ENCODE measurements at places on chromosomes 2 and 18.

GRCh38 chr2:38174646-38175423, 98.9 kb upstream of the CYP1B1 start:
- DNase-seq, result no peak

- DNase-seq, result no peak
Measured at GRCh38 chr2:161676902-161677496, 52.8 kb downstream of the SLC4A10 start.

GRCh38 chr2:238053191-238053776, 7.5 kb upstream of the SCLY start:
- no peak for DNase-seq

DNA sequence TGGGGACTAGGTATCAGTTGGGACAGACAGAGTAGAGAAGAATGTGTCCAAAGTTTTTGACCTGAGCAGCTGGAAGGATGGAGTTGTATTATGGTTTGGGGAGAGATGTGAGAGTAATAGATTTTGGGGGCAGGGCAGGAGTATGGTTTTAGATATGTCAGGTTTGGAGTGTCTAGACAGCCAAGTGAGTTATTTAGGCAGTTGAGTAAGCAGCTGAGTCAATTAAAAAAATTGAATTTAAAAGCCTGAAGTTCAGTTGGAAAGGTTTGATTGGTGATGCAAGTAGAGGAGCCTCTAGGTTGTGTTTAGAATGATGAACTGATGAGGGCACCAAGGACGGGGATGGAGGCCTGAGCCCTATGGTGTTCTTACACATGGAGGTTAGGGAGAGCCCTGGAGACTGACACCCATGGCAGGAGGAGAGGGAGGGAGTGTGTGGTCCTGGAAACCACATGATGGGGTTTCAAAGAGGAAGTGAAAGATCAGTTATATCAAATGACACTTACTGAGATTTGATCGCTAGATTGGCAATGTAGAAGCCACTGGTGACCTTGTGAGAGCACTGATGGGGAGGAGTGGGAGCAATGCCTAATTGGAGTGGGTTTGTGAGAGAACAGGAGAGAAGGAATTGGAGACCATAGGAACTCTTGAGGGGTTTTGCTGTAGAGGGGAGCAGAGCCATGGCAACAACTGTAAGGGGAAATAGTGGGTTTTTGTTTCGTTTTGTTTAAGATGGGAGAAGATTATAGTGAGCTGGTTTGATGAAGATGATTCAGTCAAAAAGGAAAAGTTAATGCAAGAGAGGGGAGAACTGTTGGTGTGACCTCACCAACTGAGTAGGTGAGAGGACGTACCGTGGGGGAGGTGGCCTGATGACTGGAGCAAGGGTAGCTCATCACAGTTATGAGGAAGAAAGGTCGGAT, 10.3 kb downstream of the ITGA6 start:
- DNase-seq, result no peak

DNA sequence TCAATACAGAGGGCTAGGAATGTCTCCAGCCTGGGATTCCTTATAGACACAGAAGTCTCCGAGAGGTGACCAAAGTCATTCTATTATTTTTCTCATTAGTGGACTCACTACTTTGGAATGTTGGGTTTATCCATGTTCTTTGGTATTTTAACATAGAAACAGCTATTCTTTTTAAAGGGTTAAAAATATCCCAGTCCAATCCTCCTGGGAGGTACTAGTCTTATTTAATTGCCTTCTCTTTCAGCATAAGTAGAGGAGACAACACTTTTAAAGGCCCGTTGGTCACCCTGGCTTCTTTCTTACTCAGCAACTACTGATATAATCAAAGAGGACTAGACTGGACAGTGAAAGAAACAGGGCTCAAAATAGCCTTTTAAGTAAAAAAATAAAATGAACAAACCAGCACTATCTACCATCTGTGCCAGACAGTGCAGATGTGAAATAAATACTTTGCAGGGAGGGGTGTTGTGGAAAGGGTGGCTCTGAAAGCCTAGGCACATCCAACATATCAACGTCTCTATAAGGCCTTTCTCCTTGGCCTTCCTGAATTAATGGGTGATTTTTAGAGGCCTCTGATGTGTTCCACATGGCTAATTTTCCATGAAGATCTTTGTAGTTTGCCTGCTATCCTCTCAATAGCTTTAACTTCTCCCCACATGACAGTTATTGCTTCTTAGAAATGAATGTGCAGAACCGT, 334.4 kb upstream of the THUMPD2 start:
- no peak for DNase-seq

- DNase-seq, result no peak
Measured at GRCh38 chr2:138239902-138240491, 261.6 kb upstream of the SPOPL start.

DNA sequence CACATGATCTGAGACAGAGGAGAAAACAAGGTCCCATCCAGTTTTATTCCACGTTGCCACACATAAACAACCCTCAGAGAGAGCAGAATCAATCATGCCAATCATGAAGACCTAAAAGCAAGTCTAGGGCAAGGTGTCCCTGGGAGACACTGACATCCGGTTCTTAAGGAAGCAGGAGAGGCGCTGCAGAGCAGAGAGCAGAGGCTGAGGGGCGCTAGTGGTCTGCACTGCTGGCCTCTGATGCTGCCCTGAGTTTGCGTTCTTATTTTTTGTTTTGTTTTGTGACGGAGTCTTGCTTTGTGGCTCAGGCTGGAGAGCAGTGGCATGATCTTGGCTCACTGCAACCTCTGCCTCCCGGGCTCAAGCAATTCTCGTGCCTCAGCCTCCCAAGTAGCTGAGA, 83.3 kb downstream of the SMIM21 start:
- DNase-seq, result no peak

DNA sequence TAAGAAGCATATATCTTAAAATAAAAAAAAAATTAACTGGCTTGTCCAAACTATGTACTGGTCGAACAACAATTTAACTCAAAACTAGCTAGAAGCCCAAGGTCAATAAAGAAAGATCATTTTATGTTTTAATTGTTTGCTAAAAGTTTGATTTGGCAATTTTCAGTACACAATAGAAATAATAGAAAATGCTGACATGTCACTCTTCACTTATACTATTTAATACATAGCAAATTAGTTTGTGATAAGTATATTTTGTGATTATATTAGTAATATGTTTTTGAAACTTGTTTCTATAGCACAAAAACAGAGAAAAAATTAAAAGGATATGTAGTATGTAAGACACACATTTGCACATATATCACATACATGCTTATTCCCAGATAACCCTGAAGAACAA, 1938.6 kb upstream of the PIK3C3 start:
- no peak for DNase-seq

- no peak for DNase-seq
Measured at GRCh38 chr2:173922760-173923159, 42.4 kb downstream of the SP3 start.

DNA sequence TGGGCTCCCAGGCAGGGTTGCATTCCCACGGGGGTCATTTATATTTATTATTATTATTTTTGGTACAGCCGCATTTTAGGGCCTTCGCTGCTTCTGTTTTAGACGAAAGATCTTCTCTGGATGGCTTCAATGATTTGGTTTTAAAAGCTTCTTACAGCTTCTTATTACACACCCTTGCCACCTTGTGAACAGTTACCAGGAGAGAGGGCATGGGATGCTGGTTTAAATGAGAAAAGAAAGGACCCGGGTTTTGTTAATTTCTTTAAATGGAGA, 1.7 kb downstream of the SH3RF3 start:
- DNase-seq, result no peak

DNA sequence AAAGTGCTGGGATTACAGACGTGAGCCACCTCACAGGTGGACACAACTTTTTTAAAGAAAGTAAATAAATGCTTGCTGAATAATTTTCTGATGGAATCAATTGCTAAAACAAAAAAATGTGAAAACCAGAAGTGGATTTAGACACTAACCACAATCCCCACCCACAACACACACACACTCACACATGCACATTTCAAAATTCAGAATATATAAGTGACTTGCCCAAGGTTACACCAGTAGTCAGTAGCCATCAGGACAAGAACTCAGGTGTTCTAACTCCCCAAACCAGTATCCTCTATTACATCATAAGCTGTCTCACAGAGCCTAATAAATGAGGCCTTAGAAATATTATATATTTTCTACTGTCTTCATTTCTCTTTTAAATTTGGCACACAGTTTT, 1923.6 kb upstream of the PIK3C3 start:
- no peak for DNase-seq

DNA sequence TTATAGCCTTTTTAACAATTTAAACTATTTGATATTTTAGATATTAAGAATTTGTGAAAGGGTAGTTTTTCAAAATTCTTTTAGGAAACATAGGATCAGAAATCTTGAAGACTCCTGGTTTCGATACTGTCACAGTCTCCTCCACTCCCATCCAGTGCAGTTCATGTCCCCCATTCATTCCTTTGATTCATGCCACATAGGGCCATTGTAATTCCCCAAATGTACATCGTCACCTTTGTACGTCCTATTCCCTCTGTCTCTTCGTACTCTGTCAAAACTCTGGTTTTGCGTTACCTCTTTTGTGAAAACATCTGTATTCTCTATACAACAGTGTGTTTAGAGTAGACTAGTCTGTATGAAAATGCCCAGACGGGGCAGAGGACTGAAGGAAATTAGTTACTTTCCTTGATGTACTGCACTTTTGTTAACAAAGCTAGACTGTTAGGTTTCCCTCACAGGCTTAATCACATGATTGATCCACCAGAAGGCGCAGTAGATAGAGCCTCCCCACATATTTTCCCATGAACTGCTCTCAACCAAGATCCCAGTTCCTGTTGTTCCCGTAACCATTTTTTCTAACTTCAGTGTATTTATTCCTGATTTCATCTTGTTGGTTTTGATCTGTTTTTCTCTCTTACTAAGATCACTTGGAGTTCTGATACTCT, 2.5 kb downstream of the MRPL35 start:
- no peak for DNase-seq

DNA sequence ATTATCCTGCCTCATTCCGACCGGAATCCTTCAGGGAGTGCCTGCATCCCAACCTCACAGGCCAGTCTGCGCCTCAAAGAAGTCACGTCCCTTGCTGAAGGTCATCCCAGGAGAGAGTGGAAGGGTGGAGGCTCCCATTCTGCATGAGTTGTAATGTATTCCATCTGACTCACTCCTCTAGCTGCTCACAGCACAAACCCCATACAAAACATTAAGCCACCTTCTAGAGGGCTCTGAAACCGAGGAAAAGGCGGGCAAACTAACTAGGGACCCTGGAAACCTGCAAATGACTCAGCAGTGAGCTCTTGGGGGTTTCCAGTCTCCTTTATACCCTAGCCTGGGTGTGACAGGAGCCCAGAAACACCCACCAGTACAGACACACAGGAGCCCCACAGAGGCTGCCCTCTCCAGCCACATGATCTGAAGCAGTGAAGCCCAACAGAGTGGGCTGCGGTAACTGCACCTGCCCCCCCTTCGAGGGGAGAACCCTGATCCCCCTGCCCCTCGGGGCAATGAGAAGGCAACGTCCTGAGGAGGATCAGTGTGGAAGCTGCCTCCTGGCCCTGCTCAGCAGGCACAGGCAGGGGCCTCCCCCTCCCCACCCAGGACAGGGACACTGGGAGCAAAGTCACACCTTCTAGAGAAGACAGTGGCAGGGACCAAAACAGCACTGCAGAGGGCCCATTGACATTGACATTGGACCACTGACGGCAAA, 69.3 kb upstream of the SNTG2 start:
- no peak for DNase-seq

- no peak for DNase-seq
Measured at GRCh38 chr2:51103205-51103604, 71.3 kb upstream of the NRXN1 start.

- no peak for DNase-seq
Measured at GRCh38 chr2:150403457-150403856, 84.0 kb downstream of the RND3 start.

GRCh38 chr2:110143982-110144381, 28.4 kb upstream of the MALL start:
- no peak for DNase-seq

DNA sequence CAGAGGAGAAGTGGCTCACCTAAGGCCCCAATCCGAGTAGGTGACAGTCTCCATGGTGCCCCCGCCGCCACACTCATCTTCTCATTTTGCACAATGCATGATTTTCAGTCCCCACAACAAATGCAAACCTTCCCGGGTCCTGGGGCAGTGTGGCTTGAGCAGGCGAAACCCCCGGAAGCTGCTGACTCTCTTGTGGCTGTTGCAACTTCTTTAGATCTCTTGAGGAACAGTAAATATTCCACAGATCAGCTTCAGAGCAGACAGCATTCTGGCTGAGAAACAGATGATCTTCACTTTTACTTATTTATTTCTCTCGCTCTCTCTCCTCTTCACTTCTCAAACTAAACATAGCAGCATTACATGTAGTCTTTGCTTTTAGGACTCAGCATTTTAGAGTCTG, 51.9 kb downstream of the ASAP2 start:
- DNase-seq, result no peak

- no peak for DNase-seq
Measured at GRCh38 chr2:179139506-179139905, 89.6 kb upstream of the CCDC141 start.

- no peak for DNase-seq
Measured at GRCh38 chr2:55957142-55957541, 33.6 kb upstream of the EFEMP1 start.

GRCh38 chr2:33437815-33438214, 38.6 kb upstream of the RASGRP3 start:
- no peak for DNase-seq

- DNase-seq, result no peak
Measured at GRCh38 chr2:154447727-154448418, 250.6 kb upstream of the KCNJ3 start.

- no peak for DNase-seq
Measured at GRCh38 chr2:42809819-42810120, 17.4 kb upstream of the HAAO start.

GRCh38 chr2:53744395-53745065, 23.1 kb upstream of the CHAC2 start:
- no peak for DNase-seq

DNA sequence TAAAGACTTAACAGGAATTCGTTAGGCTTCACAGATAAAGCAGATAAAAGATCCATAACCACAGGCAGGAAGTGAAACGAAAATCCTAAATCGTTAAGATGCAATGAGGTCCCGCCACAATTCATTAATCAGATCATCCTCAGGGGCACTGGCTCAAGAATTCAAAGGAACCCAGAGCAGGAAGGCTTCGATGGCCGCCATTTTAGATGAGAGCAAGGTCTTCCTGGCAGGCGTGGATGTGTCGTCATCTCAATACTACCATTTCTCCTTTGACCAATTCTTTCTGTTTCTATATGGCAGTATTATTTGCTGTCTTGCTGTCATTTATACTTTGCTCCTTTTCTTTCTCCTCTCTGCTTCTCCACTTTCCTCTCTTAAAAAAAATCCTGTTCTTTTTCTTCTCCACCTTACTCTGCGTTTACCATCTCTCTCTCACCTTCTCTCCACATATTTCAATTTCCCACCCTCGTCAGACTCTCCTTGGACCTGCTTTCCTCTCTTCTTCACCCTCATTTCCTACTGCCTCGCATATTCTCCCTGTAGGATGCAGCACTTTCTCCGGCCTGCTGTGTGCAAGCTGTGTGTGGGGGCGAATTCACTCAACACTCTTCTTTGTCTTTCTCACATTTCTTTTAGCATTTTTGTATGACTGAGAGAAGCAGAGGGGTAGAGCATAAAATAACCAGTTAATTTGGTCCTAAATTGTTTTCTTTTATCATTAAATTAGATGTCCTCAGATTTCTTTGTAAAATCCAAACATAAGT, 35.1 kb upstream of the LHCGR start:
- no peak for DNase-seq
